Myocyte (in vitro differentiated cells): ENCODE measurements at places on chromosomes 2 and 18.

DNA sequence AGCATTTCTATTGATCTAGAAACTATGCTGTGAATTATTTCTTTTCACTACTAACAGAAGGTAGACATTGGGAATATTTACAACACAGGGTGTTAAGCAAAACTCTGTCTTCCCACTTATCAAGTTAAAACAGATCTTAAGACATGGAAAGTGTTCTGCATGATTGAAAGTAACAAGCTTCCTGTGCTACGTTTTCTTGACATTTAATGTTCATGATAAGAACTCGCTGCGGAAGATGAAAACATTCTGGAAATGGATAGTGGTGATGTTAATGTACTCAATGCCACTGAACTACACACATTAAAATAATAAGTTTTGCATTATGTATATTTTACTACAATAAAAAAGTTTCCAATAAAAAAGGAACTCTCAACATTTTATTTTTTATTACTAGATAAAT, 74.4 kb upstream of the SCN7A start:
- no peak for DNase-seq

- DNase-seq = no peak
Measured at GRCh38 chr2:150355440-150355839, 132.0 kb downstream of the RND3 start.

- no peak for DNase-seq
Measured at GRCh38 chr2:179612591-179613298, 248.7 kb downstream of the ZNF385B start.

DNA sequence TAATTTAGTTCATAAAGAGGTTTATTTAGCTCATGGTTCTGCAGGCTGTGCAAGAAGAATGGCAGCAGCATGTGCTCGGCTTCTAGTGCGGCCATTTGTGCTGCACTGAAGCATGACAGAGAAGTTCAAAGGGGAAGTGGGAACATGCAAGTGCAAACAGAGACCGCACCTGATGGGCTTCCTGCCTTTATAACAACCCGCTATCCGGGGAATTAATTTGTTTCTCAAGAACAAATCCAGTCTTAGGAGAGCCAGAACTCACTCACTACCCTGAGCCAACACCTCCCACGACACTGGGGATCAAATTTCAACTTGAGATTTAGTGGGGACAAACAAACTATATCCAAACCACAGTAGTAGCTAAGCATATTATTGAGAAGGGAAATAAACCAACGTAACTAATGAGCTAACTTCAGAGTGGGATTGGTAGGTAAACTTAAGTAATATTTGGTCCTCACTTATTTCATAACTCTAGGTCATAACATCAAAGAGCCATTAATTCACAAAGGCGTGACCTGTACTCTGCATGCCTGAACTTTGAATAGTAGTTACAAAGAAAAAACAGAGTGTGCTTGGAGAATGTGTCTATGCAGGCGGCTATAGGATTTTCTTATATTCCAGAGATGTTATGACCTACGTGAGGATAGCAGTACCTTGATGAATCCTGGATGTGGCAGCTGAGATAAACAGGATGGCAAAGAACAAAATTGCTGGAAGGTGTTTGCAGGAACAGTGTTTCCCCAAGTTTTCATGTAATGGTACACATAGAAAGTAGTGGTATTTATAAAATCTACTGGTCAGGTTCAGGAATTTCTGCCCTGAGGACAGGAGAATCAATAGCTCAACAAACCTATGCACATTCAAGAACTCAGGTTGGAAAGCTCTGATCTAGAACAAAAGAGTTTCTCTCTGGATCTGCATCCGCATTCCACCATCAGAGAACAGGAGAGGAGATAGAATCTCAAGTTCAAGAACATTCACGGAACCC, 845.9 kb upstream of the ID2 start:
- peak; percentile 13 for DNase-seq

DNA sequence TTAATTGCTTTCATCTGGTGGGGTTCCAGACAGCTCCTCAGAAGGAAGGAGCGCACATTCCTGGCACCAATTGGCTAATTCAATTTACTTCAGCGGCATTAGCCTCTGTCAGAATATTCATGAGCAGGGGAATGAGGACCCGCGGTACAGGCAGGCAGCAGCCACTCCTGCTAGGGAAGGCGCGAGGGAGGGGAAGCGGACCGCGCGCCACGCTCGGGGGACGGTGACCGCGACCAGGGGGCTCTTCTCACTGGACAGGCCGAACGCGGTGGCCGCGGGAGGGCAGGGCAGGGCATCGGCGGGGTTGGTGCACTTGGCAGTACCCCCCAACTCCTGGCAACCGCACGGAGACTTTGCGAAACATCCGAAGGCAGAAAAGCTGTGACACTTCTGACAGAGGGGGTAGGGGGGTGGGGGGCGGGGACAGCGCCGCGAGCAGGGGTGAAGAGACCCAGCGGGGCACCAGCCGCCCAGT, at the start of gene CDH20:
Gene CDH20, plus strand, starts transcription at position 160 of the 475 bp plus-strand sequence.
- DNase-seq = no peak

- peak; percentile 16 for DNase-seq
Measured at GRCh38 chr18:43588838-43589237, 311.5 kb upstream of the SYT4 start.

GRCh38 chr18:48201337-48202005, 207.7 kb downstream of the ZBTB7C start:
- no peak for DNase-seq

DNA sequence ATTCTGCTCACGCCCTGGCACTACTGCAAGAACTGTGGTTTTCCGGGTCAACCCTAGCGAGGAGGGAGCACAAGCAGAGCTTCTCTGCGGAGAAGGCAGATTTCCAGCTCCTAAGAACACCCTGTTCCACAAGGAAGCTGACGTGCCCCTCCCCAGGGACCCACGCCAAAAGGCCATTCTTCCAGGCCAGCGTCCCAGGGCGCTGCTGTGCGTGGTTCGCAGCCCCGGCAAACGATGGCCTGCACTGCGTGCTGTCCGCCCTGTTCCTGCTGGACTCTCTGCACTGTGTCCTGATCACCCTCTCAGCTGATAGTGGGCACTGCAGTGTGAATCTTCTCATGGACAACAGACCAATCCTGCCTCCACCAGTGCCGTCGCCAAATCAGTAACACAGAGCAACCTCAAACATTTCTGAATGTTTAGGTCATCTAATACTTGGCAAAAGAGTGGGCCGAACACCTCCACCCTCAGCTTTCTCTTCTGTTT, 49.1 kb downstream of the ADI1 start:
- peak; percentile 91 for DNase-seq

GRCh38 chr2:176242276-176242675, 27.0 kb upstream of the MTX2 start:
- peak; percentile 64 for DNase-seq

GRCh38 chr18:79754831-79755351, 42.8 kb upstream of the KCNG2 start:
- DNase-seq = no peak

GRCh38 chr2:219073413-219074129, 12.8 kb upstream of the IHH start:
- peak; percentile 65 for DNase-seq

DNA sequence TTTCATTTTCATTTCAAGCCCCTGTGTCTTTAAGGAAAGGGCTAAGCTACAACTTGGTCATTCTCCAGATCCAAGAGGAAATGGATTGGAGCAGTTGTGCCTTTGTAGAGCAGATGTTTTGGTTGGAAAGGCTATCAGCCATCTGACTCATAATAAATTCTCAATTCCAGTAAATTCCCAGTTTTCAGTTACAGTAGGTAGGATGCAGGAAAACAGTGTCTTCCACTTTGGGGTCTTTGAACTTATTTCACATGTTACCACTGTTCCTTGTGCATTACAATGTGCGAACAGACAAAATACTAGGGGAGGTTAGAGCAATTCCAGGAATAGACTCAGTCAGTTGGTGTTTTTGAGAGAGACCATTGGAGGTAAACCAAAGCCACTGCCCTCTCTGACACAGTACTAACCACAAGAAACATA, 211.9 kb downstream of the BABAM2 start:
- peak; percentile 93 for DNase-seq

DNA sequence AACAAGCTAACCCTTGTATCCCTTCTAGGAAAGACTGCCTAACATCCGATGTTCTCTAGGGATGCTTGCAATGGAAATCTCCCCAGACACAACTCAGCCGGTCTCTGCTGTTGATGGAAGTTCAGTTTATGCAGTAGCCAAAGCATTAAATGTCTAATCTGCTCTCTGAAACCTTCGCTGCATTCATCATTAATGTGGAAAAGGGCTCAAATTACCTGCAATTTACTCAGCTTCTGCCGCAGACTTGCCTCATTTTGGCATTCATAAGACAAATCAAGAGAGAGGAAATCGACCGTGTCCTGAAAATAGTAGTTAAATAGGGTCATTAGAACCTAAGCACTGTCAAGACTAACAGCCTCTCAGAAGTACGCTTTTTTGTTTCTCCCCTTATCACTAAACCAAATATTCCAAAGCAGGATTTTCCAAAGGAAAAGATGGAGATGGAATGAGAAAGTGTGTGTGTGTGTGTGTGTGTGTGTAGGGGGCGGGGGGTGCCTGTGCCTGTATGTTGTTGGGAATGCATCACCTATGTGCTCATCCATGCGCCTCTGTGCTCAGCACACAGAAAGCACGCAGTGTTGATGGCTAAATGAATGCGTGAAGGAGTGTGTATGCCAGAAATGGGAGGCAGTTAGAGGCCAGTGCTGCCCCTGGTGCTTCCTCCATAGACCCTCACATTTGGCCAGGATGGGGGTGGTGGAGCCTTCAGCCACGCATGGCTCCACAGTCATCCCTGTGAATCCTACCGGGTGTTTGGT, 7.4 kb downstream of the LCT start:
- DNase-seq = no peak

GRCh38 chr18:79092874-79093273, 23.7 kb downstream of the ATP9B start:
- DNase-seq = no peak

DNA sequence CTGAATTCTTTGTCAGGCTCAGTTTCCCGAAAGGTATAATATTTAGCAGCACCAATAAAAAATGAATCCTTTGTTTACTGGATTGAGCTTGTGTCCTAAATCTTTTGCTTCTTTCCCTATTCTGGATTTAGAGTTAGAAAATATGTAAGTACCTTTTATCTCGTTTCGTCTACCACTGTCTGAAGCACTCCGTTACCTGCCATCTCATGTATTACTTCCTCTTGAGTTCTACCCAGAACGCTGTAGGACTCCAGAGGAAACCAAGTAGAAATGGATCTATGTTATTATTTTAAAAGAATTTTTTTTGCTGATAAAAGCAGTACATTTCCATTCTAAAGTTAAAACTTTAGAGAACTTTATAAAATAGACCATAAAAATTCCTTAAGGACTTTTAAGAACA, 13.5 kb downstream of the ANKRD12 start:
- DNase-seq = no peak

DNA sequence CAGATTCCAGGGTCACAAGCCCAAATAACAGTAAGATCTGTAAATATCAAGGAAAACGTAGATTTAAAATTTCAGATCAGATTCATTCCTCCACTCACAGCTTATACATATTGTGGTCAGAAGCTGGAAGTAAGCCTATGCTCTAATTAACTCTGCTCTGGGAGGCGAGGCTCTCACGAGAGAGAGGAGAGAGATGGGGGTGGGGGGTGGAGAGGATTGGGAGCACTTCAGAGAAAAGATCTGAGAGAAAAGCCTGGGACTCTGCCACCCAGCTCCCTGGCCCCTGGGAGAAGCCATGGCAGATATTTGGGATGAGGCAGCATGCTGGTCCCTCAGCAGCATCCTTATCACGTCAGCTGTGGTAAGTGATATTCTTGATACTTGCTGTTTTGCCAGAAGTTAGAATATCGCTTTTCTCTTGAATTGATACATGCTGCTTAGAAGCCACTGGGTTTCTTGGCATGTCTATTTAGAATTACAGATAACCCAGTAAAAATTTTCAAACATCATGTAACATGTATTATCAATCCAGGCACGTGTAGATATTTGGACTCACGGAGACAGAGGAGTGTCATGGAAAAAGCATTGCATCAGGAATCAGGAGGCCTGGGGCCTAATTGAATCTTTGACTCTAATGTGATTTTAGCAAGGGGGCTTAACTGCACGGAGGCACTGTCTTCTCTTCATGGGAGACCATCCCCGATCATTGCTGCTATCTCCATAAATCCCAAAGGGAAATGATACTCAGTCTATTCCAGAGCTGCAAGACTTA, 265.4 kb downstream of the HRH4 start:
- DNase-seq = no peak

GRCh38 chr2:113857464-113857863, 32.4 kb upstream of the ACTR3 start:
- DNase-seq = no peak

- DNase-seq = no peak
Measured at GRCh38 chr2:240611601-240612210, 13.6 kb upstream of the GPR35 start.

DNA sequence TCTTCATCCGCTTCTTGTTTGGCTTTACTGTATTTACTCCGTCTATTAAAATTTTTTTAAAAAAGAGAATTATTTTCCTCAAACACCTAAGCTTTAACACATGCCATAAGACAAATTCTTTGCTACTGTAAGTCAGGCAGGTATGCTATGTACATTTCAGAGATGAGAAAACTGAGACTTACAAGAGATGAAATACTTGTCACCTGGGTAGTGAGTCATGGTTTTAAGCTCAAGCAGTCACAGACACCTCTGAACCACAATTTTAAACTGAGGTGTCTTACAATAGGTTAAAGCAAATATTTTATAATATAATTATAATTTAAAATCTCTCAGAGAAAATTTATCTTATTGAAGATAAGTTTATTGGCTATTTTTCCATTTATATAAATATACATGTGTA, 126.0 kb downstream of the EPHA4 start:
- DNase-seq = no peak

DNA sequence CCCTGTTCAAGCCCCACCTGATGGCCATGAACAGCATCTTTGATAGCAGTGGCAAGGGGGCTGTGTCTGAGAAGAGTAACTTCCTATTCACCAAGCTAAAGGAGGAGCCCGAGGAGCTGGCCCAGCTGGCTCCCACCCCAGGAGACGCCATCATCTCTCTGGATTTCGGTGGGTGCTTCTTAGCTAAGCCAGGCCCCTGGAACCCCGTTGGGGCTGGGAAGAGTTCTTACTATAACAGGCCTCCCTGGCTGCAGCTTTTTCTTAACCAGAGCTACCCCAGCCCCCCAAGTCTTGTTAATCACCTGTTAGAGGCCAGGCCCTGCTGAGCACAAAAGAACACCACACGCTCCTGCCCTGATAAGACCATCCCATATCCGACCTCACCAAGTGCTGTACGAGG, 79.4 kb downstream of the EPAS1 start:
- no peak for DNase-seq

- no peak for DNase-seq
Measured at GRCh38 chr2:204359076-204359475, 186.2 kb upstream of the PARD3B start.

DNA sequence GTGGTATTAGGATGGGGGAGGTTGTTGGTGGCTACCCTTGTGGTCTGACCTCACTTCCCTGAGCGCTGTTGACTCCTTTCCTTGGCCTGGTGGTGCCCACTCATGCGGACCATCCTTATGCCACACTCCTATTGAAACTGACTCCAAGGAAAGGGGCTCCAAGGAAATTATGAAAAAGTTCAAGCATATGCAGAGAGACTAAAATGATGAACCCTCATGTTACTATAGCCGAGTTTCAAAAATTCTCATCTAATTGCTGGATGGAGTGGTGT, 96.2 kb upstream of the STPG4 start:
- DNase-seq = no peak

- no peak for DNase-seq
Measured at GRCh38 chr2:30362468-30363081, 84.5 kb upstream of the LCLAT1 start.

- no peak for DNase-seq
Measured at GRCh38 chr2:181872178-181872577, 19.4 kb upstream of the ITPRID2 start.
